ENCODE measurements at places on chromosomes 12 and 14. TPM values are rescaled to one million over a fixed set of nuclear protein-coding genes. Genes with fewer than 3 reads are reported as not detected.

DNA sequence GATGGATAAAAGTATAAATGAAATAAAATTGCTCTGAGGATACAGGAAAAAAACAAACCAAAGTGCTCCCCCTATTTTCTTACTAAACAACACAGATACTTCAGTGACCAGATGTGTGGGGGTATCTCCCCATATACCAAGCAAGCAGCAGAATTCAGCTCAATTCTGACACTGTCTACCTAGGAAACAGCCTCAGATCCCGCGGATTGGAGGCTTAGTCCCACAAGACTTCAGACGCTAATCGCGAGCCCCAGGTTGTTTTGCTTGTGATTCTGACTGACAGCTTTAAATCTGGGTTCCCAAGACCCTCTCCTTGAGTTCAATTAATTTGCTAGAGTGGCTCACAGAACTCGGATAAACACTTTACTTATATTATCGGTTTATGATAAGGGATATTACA is 17.3 kb downstream of the NFKBIA start:
- H3K27ac ChIP-seq = no peak overlapping the region
- no peak overlapping the region for H3K4me3 ChIP-seq
- no peaks in the 10 kb centered on the region for H3K36me3 ChIP-seq
- DNase-seq = no peak

DNA sequence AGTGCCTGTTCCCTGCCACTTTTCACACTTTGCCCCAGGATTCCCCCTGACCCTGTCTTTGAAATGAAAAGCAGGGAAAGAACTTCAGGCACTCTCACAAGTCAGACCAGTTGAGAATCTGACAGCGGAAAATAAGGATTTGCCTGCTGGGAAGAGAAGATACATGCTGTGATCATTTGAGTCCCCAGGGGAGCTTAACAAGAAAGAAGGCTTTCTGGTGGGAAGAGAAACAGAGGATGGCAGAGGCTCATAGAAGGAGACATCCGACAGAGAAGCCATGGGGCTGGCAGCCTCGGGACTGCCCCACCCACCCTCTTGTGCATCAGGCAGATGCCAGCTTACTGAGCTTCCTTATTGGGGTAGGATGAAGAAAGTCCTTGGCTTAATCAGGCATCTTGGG is 11.9 kb downstream of the TTC9 start:
- no peak for DNase-seq
- peaks cover 3% of the 10 kb centered on the region for H3K4me1 ChIP-seq
- H3K27ac ChIP-seq = no peak overlapping the region
- peaks cover 9% of the 10 kb centered on the region for H3K36me3 ChIP-seq
- H3K4me3 ChIP-seq = no peak overlapping the region

DNA sequence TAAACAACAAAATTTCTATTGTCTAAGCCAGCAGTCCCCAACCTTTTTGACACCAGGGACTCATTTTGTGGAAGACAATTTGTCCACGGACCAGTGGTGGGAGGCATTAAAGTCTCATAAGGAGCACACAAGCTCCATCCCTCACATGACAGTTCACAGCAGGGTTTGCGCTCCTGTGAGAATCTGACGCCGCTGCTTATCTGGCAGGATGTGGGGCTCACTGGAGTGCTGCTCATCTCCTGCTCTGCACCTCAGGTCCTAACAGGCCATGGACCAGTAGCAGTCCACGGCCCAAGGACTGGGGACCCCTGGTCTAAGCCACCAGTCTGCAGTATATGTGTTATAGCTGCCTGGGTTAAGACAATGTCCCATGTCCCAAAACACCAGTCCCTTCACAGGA is 27.2 kb downstream of the VCPKMT start:
- no peaks in the 10 kb centered on the region for H3K4me1 ChIP-seq
- no peak for DNase-seq
- H3K36me3 ChIP-seq = peaks cover 3% of the 10 kb centered on the region
- H3K4me3 ChIP-seq = no peak overlapping the region

- H3K4me3 ChIP-seq = peak overlapping the region; percentile 82
- H3K27ac ChIP-seq = peak overlapping the region; percentile 95
- peaks cover 13% of the 10 kb centered on the region for H3K4me1 ChIP-seq
- peak; percentile 39 for DNase-seq
- H3K36me3 ChIP-seq = no peaks in the 10 kb centered on the region
These were observed 525 bp downstream of the RNU6-8 start for GRCh38 chr14:32202491-32202997.

DNA sequence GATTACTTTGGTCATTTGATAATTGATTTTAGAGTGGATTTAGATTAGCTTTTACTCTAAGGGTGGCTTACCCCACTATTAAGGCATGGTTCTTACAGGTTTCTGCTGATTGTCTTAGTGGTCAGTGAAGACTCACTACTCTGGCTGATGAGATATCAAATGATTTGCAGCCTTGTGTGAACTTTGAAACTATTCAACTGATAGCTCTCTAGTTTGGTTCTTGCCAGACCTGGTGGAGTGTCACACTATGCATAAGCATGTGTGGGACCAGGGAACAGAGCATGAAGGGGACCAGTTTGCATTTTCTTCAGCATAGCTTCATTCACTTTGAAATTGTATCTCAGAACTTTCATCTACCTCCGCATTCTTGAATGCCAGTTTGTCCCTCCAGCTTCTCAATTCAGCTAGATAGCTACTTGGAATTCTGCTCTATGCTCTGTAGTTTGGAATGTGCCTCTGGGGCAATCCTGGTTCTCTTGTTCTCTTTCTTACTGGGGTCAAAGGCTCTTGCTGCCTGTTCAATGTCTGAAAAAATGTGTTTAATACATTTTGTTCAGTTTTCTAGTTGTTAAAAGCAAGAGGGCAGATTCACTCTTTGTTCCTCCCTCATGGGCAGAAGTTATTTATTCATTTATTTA is 12.7 kb downstream of the SCYL2 start:
- no peaks in the 10 kb centered on the region for H3K27me3 ChIP-seq
- no peak overlapping the region for H3K4me3 ChIP-seq
- DNase-seq = no peak
- H3K36me3 ChIP-seq = peaks cover 4% of the 10 kb centered on the region
- H3K27ac ChIP-seq = no peak overlapping the region

GRCh38 chr12:71721783-71722505 is 32.7 kb upstream of the RAB21 start:
- H3K27ac ChIP-seq = no peak overlapping the region
- H3K36me3 ChIP-seq = no peaks in the 10 kb centered on the region
- H3K4me1 ChIP-seq = no peaks in the 10 kb centered on the region
- H3K27me3 ChIP-seq = no peaks in the 10 kb centered on the region

Gene SMAGP
- total RNA-seq = 17.6 TPM

Gene PTHLH
- total RNA-seq = 8.2 TPM

Data from spinal cord (tissue), 10 donors.